ENCODE measurements at places on chromosomes 12 and 14.

GRCh38 chr12:15130541-15130940, 90.7 kb downstream of the RERG start:
- DNase-seq, result no peak

DNA sequence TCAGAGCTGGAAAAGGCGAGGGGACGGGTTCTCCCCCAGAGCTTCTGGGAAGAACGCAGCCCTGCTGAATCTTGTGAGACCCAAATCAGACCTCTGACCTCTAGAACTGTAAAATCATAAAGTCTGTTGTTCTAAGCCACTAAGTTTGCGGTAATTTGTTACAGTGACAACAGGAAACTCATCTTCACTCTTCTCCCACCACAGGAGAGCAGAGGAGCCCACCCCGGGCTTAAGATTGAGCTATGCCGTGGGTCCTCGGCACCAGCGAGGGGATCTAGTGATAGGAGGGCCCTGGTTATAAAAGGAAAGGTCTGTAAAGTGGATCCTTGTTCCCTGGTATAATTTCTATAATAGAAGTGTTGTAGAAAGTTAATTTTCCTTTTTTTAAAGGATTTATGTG, 7.6 kb downstream of the MLXIP start:
- DNase-seq, result no peak

DNA sequence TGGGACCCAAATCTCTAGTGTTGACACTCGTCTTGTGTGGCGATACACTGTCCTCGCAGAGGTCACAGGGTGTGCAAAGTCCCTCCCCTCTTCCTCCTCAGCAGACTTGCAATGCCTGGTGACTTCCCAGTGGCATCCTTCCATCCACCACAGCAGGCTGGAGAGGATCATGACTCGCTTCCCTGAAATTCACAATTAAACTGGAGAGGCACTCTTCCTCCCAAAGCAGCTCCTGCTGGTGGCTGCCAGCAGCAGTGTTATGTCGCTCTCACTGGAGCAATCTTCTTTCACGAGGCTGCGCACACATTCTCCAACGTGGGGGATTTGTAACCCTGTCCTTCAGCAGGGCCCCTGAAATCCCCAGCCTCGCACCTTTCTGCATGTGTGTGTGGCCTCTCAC, 145.2 kb upstream of the TMCC3 start:
- no peak for DNase-seq

- no peak for DNase-seq
Measured at GRCh38 chr12:52603314-52603713, 2.1 kb upstream of the KRT72 start.

- DNase-seq, result no peak
Measured at GRCh38 chr12:108568338-108569154, 6.2 kb downstream of the ISCU start.

DNA sequence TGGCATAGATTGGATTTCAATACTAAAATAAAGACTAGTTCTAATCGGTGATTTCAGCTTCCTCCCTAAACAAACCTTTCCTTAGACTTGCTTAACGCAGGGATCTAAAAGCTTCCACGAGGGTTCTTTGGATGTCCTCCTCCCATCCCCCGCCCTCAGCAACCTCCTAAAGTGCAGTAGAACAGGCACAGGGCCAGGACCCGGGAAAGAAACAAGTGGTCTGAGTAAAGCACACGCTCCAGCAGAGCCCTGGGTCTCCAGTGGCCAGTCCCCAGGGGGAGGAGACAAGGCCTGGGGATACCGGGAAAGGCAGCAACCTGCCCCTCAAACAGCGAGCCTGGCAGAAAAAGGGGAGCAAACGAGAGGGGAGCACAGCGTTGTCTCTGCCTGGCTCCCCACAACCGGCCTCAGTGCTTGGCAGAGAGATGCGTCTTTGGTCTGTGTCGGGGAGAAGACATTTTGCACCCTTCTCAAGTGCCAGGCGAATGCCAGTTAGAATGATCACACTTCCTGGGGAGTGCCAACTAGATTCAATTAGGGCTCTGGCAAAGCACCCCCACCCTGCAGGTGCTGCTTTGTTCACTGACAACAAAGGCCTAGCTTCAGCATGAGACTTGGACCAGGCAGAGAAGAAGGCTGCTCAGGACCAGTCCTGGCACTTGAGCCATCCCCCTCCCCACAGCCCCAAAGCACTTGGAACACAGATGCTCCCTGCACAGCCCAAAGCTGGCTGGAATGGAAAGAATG, 17.1 kb upstream of the SLC6A12 start:
- DNase-seq, result no peak

- no peak for DNase-seq
Measured at GRCh38 chr12:56574210-56574609, 52.6 kb downstream of the RBMS2 start.

- no peak for DNase-seq
Measured at GRCh38 chr12:42166501-42166900, 21.8 kb upstream of the GXYLT1 start.

DNA sequence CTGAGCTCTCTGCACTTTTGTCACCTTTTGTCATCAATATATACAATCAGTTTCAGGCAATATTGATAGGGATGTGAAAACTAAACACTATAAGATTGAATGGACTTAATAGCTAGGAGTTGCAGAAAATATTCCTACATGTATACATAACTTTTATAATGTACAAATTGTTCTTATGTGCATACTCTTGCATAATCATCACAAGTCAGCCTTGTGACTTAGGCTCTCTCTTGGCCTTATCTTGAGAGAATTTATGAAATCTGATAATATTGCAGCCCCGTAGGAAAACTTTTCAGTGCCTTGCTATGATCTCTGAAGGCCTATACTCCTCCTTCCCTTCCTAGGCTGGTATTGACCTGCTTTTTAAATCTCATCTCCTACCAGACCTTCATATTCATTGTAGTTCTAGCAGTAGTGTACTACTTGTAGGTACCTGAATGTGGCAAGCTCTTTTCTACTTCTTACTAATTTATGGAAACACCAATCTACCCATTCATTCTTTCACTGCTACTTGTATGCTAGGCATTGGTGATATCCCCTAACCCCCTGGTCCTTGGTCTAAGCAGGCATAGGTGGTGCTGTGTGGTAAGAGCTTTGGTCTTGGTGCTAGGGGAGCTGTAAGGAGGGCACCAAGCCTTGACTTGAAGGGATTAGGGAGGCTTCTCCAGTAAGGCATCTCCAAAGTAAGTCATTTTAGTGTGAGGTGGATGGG, 100.0 kb downstream of the PRKCH start:
- no peak for DNase-seq

- DNase-seq, result no peak
Measured at GRCh38 chr14:73254247-73255004, 17.1 kb downstream of the PAPLN start.

DNA sequence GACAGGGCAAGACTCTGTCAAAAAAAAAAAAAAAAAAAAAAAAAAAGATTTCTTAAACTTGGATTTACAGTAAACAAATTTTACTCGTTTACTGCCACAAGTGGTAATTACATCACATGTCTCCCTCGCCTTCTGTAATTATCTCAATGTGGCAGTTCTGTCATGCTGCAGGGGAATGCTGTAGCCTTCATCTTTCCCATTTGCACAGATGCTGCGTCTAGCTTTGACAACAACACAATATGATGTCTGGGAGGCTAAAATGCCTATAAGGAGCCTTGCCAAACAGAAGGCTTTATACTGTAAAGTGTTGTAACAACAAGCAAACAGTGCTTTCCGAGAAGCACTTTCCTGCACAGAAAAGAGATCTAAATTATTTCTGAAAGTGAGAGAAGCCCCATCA, 48.7 kb downstream of the ESR2 start:
- no peak for DNase-seq

GRCh38 chr14:55373784-55374705, 37.6 kb downstream of the ATG14 start:
- no peak for DNase-seq

DNA sequence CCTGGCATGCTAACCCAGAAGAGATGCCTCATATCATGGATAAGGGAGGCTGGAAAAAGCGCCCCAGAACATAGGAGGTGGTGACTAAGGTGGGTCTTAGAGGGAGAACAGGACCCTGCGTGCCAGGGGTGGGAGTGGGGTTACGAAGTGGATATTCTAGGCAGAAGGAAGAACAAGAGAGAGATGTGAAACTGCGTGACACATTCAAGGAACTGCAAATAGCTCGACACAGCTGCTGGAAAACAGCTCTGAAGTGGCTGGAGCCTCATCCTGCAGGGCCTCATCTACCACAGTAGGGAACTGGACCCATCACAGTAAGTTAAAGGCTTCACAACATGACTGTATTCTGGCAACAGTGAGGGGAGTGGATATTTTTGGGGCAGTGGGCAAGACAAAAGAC, 61.1 kb downstream of the RNF34 start:
- DNase-seq, result no peak

DNA sequence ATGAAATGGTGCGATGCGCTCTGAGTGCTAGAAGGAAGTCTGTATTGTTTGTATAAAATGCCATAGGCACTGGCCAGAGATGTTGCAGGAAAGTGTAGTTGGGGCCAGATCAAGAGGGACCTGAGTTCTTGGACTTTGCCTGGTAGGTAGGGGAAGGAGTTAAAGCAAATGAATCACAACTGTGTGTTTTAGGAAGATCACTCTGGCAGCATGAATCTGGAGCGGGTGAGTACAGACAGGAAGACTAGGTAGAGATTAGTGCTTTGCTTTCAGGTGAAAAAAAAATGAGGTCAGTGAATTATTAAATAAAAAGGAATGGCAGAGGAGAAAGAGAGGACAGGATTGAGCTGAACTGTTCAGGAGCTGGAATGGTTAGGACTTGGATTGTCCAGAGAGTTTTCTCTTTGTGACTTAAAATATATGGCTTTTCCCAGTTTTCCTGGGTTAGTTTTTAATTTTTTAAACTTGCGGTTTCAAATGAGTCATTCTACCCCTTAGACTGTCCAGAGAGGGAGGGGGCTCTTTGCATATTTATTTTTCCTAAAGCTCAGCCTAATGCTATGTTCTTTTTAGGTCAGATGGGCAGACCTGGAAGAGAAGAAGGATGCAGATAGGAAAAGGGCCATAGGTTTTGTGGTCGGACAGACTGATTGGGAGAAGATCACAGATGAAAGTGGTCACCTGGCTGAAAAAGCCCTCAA, 41.1 kb downstream of the PROX2 start:
- DNase-seq, result no peak

- no peak for DNase-seq
Measured at GRCh38 chr12:126926023-126926594, 1340.9 kb upstream of the TMEM132C start.

DNA sequence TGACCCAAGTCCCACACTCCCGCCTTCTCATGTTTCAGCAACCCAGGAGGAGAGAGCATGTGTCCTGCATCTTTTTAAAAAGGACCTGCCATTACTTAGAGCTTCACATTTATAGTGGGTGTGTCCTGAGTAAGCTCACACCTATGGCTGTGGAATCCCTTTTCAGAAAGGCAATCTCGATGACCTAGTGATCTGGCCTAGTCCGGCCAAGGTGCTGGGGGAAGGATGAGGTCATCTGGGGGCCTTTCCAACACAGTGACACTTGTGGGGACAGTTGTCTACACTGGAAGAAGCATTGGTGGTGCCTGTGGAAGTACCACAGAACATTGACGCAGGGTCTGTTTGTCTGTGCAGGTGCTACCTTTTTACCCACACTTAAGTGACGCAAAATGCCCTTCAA, 8.2 kb downstream of the TCP11L2 start:
- no peak for DNase-seq

- peak; percentile 48 for DNase-seq
Measured at GRCh38 chr12:63420206-63420644, 248.1 kb downstream of the DPY19L2 start.

- no peak for DNase-seq
Measured at GRCh38 chr14:54450535-54450934, 9.4 kb upstream of the CNIH1 start.

GRCh38 chr14:30375296-30375892, 183.6 kb upstream of the G2E3 start:
- peak; percentile 44 for DNase-seq

GRCh38 chr12:78167510-78167909, 336.8 kb downstream of the NAV3 start:
- no peak for DNase-seq

- DNase-seq, result no peak
Measured at GRCh38 chr12:13980538-13981295, 685 bp downstream of the GRIN2B start.

DNA sequence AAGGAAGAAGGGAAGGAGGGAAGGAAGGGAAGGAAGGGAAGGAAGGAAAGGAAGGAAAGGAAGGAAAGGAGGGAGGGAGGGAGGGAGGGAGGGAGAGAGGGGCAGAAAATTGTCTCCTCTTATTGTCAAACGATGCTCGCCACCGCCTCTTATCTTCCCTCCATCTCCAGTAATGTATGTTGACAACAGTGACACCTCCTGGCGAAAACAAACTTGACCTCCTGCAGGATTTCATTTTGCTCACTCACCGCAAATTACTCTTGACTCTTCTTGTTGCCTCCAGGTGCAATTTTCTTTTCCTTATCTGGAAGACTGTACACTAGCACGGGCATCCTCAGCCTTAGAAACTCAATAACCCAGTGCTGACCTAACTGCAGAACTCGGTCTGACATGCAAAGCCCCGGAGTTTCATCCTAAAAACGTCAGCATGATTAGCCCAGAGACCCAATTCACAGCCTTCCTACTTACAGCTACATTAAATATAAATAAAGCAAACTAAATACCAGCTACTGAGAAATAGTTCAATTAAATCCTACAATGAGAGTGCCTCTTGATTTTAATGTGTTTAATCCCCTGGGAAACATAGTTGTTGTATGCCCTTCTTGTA, 512.4 kb upstream of the TMPO start:
- peak; percentile 59 for DNase-seq

DNA sequence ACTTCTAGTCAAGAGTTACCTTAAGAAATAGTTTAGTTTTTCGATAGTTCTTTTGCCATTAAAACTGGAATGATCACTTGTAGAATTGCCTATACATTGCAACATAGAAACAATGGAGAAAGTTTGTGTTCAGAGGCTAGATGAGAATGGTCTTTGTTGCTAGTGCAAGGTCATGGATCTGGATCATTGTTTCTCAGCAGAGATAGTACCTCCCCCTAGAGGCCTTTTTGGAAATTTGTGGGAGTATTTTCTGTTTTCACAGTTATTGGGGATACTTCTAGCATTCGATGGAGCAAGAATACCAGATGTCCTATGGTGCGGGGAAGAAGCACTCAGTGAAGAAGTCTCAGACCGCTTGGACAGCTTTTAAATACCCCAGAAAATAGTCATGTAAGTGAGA, 138.8 kb upstream of the HMGA2 start:
- no peak for DNase-seq

DNA sequence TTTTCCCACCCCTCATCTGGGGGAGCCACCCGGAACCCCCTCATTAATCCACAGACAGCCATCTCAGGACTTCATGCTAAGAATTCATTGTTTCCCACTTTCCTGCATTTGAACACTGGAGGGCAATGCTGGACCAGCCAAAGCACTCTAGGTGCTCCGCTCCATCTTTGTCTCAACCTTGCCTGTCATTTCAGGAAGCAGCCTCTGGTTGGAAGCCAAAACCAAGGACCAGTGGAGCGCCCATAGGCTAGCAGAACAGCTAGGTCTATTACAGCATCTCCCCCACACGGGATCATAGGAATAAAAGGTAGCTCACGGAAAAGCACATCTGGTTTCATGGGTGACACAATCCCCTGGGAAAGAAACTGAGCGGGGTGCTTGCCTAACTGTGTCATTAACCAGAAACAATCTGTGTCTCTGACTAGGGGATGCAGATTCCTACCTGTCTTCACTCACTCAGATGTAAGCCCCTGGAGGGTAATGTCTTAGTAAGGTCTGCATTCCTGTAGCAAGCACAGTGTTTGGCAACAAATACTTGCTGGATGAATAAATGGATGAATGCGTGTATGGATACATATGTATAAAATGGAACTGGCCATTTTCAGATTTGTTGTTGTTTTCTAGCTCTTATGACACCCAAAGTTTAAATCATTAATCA, 197.0 kb downstream of the DAD1 start:
- peak; percentile 64 for DNase-seq

GRCh38 chr14:68791078-68791901, 1.6 kb downstream of the ZFP36L1 start:
- no peak for DNase-seq

All from neuronal stem cell (in vitro differentiated cells).